ENCODE measurements at places on chromosomes 1 and 21.
A peak's percentile ranks its signal among the peaks of the same experiment; 100 is the strongest.

DNA sequence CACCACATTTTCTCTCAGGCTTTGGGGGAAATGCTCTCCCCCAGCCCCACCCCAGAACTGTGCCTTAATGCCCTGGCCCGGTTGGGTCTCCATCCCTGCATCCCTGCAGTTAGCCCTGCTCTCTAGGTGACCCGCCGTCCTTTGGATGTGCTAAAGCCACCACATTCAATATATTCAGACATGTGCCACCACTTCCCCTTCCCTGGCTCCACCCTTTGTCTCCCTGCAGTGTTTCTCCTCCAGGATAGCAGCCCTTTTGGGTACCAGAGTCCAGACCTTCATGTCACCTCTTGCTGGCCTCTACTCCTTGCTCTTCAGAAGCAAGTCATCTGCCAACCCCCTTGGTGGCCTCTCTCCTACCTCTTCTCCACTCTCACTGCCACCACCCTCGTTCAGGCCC is 41.8 kb downstream of the RUNX1 start:
- DNase-seq = no peak

- no peak for DNase-seq
Measured at GRCh38 chr1:91529856-91530255, 29.2 kb downstream of the CDC7 start.

DNA sequence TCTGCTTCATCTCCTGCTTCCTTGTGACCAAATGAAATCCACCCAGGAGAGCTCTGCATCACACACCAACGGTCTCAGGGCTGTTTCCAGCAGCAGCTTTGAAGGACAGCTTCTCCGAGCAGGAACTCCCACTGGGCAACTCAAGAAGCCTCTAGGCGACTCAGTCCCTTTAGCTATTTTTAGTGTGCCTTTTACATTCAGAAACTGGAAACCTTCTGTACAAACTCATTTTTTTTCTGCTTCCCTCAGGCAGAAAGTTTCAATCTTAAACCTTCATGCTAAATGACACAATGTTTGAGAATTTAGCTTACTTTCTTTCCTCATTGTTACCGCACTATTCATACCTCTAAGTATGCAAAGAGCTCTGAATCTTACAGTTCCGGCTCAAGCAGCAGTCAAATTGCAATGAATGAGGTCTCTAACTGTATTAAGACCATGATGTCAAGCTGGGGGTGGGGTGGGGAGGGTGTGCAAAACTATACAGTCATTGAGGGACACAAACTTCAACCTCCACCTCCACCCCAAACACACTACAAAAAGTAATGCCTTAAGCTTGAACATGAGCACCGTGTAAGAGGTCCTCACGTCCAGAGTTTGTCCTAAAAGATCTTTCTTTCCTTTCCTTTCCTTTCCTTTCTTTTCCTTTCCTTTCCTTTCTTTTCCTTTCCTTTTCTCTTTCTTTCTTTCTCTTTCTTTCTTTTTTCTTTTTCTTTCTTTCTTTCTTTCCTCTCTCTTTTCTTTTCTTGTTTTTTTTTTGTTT is 16.4 kb upstream of the TARBP1 start:
- DNase-seq = peak; percentile 46

DNA sequence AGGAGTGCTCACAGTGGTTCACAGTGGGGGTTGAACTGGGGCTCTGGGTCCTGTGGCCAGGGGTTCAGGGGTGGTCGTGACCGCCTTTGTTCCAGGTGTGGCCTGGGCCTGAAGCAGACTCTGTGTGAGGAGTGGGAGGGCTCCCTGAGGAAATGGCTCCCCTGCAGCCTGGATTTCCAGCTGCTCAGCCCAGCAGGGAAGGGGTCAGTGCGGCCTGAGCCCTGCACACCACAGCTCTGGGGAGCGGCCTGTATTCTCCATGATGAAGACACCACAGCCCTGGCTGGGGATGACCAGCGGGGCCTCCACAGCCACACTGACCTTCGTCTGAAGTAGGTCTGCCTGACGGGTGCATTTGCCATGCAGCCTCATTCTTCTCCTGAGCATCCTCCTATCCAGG is 16.7 kb downstream of the PYCR2 start:
- DNase-seq = no peak

GRCh38 chr1:172357753-172358385 is 62.6 kb upstream of the C1orf105 start:
- DNase-seq = no peak

GRCh38 chr1:185388346-185388745 is 71.3 kb upstream of the IVNS1ABP start:
- no peak for DNase-seq

GRCh38 chr1:217539510-217539909 is 91.4 kb downstream of the GPATCH2 start:
- DNase-seq = no peak

DNA sequence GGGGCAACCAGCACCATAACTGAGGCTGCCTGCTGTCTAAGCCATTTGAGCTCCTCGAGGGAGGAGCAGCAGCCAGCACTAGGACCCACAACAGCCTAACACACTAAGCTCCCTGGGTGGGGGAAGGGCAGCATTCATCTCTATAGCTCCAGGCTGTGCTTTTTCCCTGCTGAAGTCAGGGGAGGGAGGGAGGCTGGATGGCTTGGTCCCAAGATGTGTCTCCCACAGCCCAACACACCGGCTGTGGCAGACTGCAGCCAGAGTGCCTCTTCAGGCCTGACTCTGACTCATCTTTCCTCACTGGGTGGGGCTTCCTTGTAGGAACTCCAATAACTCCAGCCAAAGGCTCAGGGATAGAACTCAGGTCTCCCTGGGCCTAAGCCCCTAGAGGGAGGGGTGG is 296.3 kb downstream of the PRDM2 start:
- DNase-seq = no peak

DNA sequence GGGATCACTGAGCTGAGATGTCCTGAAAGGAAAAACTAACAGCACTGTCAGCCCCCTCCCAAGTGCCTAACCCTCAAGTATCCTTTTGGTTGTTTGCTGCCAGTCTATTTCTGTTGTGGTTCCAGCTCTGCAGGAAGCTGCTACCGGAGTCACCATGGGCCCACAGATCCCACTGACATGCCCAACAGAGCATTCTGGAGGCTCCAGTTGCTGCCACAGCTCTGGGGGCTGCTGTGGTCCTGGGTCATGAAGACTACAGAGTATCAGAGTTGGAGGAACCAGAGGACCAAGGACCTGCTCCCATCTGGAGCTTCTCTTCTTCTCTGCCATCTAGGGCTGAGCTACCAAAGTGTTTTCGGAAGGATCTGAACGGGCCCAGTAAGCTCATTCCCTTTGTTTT is 910 bp downstream of the LCE3A start:
- DNase-seq = no peak

GRCh38 chr1:60136395-60136794 is 62.8 kb upstream of the C1orf87 start:
- DNase-seq = no peak

GRCh38 chr1:57345916-57346315 is 77.9 kb downstream of the DAB1 start:
- DNase-seq = no peak

DNA sequence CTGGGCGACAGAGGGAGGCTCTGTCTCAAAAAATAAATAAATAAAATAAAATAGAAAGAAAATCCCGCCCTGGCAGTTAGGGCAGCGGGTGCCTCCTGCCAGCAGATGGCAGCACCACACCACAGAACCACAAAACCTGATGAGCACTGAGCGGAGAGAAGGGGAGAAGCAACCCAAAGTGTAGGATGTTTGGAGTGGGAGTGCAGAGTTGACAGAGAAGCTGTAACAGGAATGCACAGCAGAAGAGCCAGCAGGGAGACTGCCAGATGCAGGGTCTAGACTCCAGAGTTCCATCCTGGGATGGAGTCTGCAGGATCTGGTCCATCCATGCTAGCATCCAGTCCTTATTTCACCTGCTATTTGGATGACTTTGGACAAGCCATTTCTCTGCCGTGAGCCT is 29.7 kb upstream of the KIRREL1 start:
- DNase-seq = peak; percentile 40

GRCh38 chr1:22341791-22342605 is 109.7 kb upstream of the ZBTB40 start:
- no peak for DNase-seq

DNA sequence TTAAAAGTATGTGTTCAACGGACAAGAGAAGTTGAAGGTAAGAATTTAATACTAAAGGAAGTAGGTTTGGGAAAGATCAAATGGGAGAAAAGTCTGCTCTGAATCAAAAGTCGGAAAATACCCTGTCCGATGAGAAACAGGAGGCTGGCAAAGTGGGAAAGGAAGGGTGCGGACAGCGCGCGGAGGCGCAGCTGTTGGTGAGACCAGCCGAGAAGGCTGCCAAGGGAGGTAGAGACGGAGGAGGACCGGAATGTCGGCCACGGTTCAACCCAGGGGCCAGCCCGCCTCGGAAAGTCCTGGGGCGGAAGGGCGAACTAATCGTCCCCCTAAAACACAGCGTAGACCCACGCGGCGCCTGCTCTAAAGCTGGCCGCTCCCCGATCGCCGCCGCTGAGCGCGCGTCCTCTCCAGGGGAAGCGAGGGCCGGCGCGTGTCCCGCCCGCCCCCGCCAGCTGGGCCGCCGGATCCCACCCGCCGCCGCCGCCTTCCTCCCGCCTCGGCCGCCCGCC is 639 bp upstream of the SPATA1 start:
- no peak for DNase-seq

DNA sequence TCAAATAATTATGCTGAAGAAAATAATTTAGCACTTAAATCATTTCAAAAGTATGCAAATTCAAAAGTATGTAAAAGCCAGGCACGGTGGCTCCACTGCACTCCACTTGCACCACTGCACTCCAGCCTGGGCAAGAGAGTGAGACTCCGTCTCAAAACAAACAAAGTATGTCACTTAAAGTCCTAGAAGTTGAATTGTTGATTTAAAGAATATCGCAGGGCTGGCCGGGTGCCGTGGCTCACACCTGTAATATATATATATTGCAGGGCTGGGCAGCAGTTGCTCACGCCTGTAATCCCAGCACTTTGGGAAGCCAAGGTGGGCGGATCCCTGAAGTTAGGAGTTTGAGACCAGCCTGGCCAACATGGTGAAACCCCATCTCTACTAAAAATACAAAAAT is 8.8 kb upstream of the SETDB1 start:
- DNase-seq = no peak

GRCh38 chr1:33634806-33635205 is 162.4 kb downstream of the ZSCAN20 start:
- no peak for DNase-seq

DNA sequence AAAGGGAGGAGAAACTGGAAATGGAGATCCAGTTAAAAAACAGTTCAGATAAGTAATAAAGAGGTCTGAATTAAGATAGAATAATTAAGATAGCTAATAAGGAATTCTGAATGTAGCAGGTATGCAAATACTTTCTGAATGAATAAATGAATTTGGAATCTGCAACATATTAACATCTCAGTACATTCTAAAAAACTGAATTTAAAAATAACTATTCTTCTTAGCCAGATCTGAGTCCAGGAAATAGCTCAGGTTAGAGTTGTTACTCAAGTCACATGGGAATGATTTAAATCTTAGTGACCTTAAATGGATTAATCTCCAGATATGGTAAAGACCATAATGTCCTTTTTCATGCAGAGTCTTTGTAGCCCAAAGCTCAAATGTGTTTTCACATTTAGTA is 51.2 kb downstream of the EYA3 start:
- no peak for DNase-seq

DNA sequence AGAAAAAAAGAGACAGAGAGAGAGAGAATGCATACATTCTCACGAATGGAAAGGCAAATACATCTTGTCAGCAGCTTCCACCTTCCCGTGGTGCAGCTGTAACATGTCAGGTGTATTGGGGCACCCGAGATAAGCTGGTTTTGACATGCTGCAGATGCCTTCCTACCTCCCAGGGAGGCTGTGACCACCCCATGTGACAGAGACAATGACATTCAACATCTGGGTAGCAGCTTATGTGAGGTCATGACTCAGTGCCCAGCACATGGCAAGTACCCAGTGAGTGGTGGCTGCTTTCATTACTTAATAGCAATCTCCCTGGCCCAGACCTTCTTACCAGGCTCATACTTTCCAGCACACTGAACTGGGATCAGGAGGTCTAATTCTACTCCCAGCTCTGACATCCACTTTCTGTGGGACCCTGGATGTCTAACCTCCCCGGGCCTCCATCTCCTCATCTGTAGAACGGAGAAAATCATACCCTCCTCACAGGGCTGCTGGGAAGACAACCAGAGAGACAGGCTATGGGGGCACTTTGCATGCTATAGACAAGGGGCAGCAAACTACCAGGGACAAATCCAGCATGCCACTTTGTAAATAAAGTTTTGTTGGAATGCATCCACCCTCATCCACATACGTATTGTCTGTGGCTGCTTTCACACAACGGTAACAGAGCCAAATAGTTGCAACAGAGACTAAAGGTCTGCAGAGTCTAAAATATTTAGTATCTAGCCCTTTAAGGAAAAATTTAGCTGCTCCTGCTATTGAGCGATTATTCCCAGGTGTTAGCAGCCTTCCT is 38.5 kb upstream of the ZBTB40 start:
- no peak for DNase-seq

GRCh38 chr1:199522936-199523335 is 504.6 kb upstream of the NR5A2 start:
- DNase-seq = no peak

Data from stimulated activated CD4-positive, alpha-beta T cell treated with anti-CD3 and anti-CD28 coated beads, Interleukin-15, amount 100 ng/mL, for 48 hours (primary cell).